ENCODE measurements at places on chromosomes 6 and 20.

DNA sequence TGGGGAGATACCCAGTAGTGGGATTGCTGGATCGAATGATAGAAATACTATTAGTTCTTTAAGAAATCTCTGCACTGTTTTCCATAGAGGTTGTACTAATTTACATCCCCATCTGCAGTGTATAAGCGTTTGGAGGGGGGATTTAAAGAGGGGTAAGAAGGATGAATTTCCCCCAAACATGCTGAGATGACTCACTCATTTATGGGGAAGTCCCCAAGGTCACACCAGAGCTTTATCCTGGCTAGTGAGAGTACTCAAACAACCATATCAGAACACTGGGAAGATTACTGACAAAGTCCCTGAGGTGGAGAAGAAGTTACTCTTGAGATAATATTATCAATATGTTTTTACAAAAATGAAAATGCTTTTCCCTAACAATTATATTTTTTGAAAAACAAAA, 44.0 kb downstream of the ROS1 start:
- DNase-seq = no peak

DNA sequence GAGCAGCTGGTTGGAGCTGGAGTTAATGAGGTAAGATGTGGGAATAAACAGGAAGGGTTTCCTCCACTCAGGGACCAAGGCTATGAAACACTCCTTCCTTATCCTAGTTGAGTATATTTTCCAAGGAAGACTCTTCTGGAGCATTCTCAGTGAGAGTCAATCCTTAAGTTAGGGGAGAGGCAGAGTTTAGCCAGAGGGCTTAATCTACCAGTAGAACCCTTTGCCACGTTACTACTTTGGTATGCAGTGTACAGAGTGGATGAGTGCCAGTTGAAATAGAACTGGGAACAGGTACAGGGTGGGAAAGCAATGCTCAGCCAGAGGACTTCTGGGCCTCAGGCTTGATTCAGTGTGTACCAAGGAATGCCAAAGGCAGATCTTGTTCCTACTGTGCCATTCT, 114.3 kb downstream of the UBE3D start:
- peak; percentile 90 for DNase-seq

DNA sequence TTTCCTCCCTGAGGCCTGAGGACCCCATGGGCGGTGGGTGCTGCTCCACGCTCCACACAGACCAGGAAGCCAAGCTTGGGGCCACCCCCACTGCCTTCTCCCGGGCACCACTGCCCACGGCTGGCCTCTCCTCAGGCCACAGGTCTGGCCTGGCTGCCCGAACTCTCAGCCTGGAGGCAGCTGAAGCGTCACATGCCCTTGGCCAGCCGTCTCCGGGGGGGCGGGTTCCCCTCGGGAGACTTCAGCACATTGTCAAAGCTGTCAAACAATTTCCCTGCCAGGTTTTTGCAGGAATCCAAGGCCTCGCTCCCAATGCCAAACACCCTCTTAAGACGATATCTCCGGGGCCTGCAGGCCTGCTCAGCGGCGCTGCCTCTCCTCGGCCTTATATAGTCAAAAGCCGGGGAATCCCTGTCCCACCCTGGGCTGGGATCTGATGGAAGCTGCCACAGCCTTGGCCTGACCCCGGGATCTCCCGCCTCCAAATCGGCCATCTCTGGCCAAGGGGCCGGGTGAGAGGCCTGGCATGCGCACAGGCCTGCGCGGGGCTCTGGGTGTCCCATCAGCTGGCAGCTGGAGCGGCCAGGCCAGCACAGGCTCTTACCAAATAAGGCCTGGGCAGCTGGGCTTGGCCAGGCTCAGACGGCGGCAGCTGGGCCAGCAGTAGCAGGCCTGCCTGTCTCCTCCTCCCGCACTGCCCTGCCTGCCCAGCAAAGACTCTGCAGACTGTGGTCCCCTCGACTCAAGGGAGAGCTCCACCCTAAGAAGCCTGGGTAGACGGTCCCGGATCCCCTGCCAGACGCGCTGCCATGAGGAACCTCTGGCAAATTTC, 49.7 kb downstream of the RBM38 start:
- DNase-seq = no peak

DNA sequence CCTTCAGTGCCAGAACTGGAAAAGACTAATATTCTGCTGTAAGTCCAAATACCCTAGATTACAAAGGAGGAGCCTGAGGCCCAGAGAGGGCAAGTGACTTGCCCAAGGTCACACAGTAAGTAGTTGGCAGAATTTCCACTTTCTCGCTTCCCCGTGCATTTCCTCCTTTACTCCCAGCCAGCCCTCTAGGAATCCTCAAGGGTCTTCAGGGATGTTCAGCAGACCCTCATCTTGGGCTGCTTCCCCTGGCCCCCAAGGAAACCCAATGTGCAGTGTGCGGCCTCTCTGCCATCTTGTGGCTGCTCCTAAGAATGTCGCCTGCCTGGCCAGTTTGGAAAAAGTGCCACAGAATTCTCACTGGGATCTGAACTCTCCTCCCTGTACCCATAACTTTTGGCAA, 217.7 kb upstream of the LRFN2 start:
- DNase-seq = peak; percentile 20

GRCh38 chr6:36297511-36297910, 27.7 kb downstream of the PNPLA1 start:
- DNase-seq = no peak

DNA sequence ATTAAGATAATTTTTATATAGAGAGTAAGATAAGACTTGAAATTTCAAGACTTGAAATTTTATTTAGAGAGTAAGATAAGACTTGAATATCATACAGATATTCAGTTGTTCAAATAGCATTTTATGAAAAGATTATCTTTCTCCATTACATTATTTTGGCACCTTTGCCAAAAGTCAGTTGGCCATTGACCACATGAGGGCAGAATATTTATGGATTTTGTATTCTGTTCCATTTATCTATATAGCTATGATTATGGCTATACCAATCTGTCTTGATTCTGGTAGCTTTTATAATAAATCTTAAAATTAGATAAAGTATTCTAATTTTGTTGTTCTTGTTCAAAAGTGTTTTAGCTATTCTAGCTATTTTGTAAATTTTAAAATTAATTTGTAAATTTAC, 537.9 kb upstream of the GJE1 start:
- DNase-seq = peak; percentile 25

DNA sequence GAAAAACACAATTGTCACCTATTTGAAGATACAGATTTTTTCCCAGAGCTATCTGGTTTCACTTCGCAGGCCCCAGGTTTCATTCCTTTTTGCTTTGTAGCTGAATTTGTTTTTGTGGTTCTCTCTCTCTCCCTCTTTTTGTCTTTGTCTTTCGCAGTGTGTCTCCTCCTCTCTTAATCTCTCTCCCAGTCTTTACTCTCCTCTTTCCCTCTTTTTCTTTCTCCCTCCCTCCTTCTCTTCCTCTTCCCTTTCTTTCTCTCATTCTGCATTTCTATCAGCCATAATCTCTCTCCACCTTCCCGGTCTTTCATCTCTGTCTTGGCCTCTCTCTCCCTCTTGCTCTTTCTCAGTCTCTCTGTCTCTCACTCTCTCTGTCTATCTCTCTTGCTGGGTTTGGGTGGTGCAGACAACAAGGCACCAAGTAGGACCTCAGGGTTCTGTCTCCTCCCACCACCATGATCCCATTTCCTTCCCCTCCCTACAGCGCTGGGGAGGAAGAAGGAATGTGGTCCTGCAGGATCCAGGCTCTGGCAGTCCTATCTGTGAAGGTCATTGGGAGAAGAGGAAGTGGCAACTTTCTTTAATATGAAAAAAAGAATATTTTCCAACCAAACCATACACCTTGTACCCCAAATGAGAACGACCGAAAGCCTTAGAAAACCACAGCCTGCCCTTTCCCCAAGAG, 63.2 kb downstream of the BANF2 start:
- no peak for DNase-seq

DNA sequence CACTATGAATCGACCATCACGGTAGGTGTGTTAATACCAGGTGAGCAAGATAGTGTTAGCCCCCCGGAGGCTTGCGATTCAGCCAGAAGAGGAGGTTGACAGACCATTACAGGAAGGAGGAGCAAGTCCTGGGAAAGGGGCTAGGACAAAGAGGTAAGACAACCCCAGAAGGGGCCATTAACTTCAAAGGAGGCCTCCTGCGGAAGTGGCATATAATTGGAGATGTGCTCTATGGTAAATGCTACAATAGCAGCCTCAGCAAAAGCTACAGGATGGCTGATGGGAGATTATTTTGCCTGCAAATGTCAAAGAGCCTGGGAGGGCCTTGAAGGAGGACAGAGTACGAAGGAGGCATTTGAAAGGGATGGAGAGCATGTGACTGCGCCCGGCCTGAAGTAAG, 108.6 kb upstream of the CITED2 start:
- DNase-seq = no peak

Measured in ELR (cell line).